Hypothalamus (tissue), 51 donors: ENCODE measurements at places on chromosomes 2 and 18.
A peak's percentile ranks its signal among the peaks of the same experiment; 100 is the strongest.

- DNase-seq = no peak
These were observed 103.1 kb downstream of the SNTG2 start for GRCh38 chr2:1053786-1054185.

DNA sequence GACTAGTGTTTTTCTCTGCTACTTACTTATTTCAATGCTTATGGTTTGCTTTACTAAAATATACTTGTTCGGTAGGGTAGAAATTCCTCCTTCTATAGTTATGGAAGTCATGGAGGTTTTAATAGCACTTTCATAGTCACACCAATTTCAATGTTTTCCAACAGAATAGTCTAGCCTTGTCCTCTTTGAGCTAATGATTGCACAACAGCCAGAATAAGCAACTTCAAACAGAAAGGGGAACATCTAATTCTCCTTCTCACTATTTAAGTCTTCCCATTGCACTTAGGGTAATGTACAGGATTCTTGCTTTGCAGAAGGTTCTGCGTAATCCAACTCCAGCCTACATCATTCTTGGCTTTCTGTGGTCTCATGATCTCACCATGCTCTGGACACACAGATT is 287.7 kb upstream of the GCFC2 start:
- DNase-seq = no peak

- no peak for DNase-seq
These were observed 85.0 kb downstream of the WDSUB1 start for GRCh38 chr2:159201360-159202063.

DNA sequence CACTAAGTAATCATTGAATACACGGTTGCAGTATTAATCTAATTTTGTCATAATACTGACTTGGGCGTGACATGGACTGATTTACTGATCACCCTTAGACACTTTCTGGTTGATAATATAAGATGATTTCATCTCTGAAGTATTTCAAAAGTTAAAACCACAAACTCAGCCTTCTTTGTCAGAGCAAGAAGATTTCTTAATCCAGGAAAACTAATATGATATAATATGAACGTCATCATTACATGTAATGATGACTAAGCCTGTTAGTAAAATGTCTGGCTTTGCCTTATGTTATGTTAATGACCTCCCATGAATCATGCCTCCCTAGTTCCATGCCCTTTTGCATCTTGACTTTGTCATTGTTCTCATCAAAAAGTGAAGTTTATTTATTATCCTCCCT is 1325.0 kb upstream of the CDH2 start:
- no peak for DNase-seq

- DNase-seq = no peak
These were observed 4.7 kb upstream of the CDK5R2 start for GRCh38 chr2:218954541-218955300.

DNA sequence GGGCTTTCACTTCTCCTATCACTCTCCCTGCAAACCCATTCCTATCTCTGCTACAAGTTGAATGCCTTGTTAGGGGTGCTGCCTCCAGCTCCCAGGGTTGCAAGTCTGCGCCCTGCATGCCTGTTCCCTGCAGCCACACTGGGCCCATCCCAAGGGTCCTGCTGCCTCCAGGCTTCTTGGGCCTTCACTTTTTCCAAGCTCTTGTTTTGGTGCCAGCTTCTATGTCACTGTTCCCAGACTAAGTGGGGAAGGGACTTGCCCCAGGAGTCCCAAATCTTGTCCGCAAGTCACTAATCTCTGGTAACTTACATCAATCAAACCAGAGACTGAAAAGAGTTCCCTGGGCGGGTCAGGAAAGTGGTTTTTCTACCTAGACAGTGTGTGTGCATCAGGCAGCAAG is 65.4 kb downstream of the ZCCHC2 start:
- DNase-seq = no peak

DNA sequence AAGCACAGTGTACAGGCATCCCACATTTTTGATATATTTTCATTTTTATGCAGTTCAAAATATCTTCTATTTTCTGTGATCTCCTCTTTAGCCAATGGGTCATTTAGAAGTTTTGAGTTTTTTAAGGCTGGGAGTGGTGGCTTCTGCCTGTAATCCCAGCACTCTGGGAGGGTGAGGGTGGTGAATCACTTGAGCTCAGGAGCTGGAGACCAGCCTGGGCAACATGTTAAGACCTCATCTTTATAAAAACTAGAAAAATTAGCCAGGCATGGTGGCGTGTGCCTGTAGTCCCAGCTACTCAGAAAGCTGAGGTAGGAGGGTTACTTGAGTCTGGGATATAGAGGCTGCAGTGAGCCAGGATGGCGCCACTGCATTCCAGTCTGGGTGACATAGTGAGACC is 17.8 kb downstream of the UBR3 start:
- DNase-seq = no peak

GRCh38 chr2:218785103-218785502 is 3.2 kb downstream of the CYP27A1 start:
- no peak for DNase-seq

DNA sequence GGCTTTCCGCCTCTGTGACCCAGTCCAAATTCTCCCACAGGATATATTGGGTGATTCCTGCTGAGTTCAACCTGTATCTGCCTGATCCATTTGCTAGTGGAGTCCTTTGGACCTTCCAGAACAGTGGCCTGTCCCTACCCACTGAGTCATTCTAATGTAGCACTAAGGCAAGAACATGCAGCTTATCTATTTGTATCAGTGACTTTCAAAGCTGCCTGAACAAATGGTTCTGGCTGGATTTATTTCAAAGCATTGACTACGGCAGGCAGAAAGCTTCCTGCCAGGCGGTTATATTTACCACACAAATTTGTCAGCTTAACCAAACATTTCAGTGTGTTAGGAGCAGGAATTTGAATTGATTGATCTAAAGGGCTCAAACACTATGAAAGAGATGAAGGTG is 613.4 kb downstream of the DCC start:
- DNase-seq = no peak

- no peak for DNase-seq
These were observed 26.9 kb downstream of the TMEM247 start for GRCh38 chr2:46506131-46506706.

GRCh38 chr18:78884502-78884901 is 95.1 kb upstream of the SALL3 start:
- no peak for DNase-seq

DNA sequence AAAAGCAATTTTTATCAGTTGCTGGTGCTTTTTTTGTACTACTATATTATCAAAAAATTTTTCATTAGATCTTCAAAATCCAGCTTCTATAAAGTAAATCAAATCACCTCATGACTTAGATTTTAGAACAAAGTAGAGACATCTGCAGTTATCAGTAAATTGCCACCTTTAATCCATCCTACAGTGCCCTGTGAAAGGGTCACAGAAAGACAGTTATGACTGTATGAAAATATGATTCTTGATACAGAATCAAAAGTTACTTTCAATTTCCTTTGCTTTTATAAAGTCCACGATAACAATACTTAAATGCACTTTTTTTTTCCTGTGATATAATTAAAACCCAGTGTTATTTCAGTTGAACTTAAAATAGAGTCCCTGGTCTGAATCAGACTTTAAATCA is 61.4 kb downstream of the PRPF40A start:
- no peak for DNase-seq

DNA sequence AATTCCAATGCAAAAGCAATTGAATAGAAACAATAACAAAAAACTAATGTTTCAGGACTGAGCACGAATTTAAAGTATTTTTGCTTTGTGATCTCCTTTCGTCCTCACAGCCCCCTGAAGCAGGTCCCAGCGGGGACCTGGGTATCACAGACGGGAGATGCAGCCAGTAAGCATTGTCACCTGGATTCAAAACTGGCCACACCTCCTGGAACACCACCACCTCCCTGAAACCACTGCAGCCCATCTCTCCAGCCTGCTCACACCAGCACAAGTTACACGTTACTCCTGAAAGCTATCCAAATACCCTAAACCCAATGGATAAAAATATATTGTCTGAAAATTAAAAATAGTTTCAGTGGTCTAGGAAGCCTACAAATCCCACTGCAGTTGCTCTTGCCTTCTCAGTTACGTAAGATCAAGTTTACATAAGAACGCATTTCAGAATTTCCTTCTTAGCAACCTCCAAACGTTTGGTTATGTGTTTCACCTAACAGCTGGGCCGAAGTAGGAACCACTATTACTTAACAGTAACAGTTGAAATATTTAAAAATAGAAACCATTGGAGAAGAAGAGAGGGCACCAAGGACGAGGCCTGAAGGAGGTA is 178.0 kb downstream of the HDAC4 start:
- no peak for DNase-seq

DNA sequence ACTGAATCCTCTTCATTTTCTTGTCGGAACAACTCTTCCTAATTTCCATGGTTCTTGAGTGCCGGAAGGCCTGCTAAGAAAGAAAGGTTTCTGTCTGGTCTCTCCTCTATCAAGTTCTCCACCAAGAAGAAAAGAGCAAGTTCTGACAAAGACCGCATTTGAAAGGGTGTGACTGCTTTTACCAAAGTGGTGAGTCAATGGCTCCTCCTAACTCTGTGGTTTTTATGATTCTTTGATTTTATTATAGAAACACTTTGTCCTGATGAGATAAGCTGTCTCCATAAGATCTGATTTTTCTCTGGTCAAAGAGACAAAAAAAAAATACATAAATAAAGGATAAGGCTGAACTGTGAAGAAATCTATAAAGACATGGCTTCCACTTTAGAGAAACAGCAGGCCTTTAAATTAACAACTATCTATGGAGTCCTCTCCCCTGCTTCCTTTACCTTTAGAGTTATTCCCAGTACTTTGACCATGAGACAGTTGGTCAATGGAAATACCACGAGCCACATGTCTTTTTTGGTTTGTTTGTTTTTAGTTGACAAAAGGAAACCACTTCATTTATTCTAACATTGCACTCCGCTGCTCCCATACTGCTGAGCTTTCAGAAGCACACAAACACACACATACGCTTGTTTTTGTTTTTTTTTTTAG is 67.7 kb downstream of the REL start:
- no peak for DNase-seq

GRCh38 chr2:63853527-63854310 is 12.0 kb downstream of the UGP2 start:
- DNase-seq = no peak

- DNase-seq = no peak
These were observed 11.7 kb downstream of the LYPD6B start for GRCh38 chr2:149050188-149050587.

DNA sequence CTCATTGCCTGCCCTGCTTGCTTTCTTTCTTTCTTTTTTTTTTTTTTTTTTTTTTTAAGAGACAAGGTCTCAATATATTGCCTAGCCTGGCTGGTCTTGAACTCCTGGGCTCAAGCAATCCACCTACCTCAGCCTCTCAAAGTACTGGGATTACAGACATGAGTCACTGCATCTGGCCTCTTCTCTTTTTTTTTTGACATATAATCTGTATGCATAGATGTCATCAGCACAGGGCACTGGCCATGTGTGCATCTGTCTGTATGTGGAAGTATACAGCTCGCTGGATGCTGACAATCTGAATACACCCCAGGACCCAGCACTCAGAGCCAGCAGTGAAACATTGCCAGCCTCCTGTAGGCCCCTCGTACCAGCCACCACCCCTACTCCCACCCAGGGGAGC is 49.5 kb downstream of the TFCP2L1 start:
- no peak for DNase-seq

- no peak for DNase-seq
These were observed 103.7 kb upstream of the UGP2 start for GRCh38 chr2:63738019-63738418.

DNA sequence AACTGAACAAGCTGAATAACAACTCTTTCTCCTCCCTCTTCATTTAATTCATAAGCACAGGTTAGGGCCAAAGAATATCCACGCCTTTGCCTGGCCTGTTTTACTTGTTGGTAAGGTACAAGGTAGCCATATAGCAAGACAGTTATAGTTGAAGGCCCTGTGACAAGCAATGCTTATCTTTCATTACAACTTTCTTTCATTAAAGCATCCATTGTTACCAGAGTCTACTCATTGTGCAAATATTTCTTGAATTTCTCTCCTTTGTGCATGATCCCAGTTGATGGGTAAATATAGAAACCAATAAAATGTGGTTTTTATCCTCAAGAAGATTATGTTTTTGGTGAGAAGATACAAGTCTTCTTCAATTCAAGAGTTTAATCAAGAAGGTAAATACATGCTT is 140.2 kb downstream of the UBE2E3 start:
- no peak for DNase-seq

GRCh38 chr2:32342801-32343200 is 14.0 kb upstream of the BIRC6 start:
- DNase-seq = no peak

- no peak for DNase-seq
These were observed 651 bp upstream of the STAM2 start for GRCh38 chr2:152176113-152176714.

- peak; percentile 61 for DNase-seq
These were observed 230.1 kb downstream of the AGAP1 start for GRCh38 chr2:235723811-235724465.

GRCh38 chr2:159982270-159982669 is 80.1 kb downstream of the PLA2R1 start:
- no peak for DNase-seq
